Right ventricle myocardium superior (tissue), 1 donor: ENCODE measurements at places on chromosomes 3 and 15. TPM values are rescaled to one million over a fixed set of nuclear protein-coding genes. Genes with fewer than 3 reads are reported as not detected.

LRRN1 gene
- total RNA-seq, result 0.05 TPM

APOD gene
- 322 TPM for total RNA-seq

DLL4 gene
- 10.7 TPM for total RNA-seq

MST1R gene
- total RNA-seq, result 1.5 TPM

ERICH6 gene
- not detected for total RNA-seq

SLC24A5 gene
- not detected for total RNA-seq

C3orf85 gene
- total RNA-seq, result not detected

ACAN gene
- 0.13 TPM for total RNA-seq

CRYGS gene
- 1.1 TPM for total RNA-seq

GATM gene
- total RNA-seq, result 35.6 TPM

RASA2 gene
- 3.5 TPM for total RNA-seq

DZIP1L gene
- 4.1 TPM for total RNA-seq

C3orf70 gene
- total RNA-seq, result 1.5 TPM

PLS1 gene
- 1.9 TPM for total RNA-seq

ITIH4 gene
- total RNA-seq, result 1.3 TPM

CCDC12 gene
- total RNA-seq, result 29.2 TPM

NXPE3 gene
- total RNA-seq, result 45.5 TPM

ADAMTSL3 gene
- 10.5 TPM for total RNA-seq

DNA sequence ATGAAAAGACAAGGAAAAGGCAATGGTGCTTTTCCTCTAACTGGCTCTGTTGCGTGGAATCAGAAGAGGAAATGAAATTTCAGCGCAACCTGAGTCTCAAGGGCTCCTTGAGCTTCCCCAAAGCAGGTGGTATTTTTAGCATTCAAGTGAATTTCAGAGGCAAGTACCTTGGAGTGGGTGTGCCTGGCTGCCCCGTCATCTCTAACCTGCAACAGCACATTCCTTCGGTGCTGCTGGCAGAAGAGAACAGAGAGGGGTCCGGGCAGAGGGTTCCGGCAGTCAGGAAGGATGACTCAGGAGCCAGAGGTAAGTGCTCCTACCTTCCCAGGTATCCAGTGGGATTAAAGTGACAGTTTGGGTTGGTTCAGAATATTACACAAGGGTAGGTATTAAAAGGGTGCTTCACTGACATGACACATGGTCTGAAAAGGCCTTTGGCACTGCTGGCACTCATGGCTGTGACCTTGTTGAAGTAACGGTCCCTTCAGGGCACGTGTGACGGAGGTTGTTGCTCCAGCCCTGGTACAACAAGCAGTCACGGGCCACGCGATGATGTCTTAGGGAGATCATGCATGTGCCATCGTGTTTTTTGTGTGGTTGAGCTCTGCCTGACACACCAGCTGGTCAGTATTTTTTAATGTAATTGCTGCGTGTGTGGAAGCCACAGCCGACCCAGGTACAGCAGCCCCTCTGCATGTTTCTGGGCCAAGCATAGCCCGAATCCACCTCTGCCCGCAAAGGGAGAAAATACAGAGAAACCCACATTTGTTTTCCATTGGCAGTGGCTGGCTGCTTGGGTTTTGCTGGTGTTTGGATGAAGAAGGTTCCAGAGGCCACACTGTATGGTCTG, 75.7 kb downstream of the LRRK1 start:
- no peak for DNase-seq

GRCh38 chr3:132164469-132165092, 129.8 kb upstream of the CPNE4 start:
- no peak for DNase-seq

GRCh38 chr15:75823860-75824613, 19.2 kb upstream of the UBE2Q2 start:
- no peak for DNase-seq

GRCh38 chr15:29131840-29132420, 137.7 kb downstream of the NSMCE3 start:
- DNase-seq, result peak; percentile 34

DNA sequence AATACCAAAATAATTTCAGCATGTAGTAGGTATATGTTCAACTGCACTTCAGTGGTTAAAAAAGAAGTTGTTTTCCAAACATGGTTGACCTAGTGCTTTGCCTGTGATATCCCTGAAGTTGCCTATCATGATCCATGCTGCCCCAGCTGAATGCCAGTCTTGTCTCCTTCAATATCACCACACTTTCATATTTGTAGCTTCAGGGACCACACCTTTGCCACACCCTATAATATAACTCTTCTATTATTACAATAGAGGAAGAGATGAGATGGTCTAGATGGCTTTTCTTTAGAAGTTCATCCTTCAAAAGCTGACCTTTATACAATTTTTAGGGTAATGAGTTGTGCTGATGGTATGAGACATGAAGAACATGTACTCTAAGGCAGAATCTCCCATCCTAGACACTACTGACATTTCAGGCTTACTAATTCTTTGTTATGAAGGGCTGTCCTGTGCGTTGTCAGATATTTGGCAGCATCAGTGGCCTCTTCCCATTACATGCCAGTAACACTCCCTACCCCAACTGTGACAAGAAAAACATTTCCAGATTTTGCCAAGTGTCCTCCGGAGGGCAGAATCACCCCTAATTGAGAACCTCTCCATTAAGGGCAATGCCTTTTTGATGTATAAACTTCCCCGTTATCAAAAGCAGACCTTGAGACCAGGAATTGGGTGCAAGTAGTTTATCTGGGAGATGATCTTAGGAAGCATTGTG, 76.2 kb upstream of the PLCL2 start:
- DNase-seq, result no peak

DNA sequence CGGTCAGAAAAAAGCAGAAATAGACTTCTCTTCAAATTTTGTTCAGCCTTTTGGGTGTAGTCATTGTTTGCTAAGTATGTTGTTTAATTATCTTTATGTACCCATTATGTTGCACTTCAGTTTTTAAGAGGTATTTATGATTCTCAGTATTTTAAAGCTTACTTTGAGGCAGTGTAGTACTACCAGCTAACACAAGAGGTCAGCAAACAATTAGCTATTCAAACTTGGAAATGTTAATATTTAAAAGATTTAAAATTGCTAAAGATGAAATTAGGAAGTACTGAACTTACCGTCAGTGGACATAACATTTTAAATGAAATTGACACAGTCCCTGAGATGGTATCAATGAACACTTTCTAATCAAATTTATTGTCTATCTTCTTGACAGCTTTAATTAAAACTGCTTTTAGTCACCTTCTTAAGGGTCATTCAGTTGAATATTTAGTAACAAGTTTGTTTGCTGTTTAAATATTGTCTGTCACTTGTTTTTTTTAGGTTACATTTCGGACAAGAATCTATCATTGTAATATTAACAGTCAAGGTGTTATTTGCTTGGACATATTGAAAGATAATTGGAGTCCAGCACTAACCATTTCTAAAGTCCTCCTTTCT, 28.1 kb downstream of the NKIRAS1 start:
- DNase-seq, result no peak

GRCh38 chr3:155556531-155556930, 188.3 kb downstream of the PLCH1 start:
- no peak for DNase-seq

GRCh38 chr15:73442968-73443367, at the start of gene REC114:
REC114 (plus strand) TSS chr15:73443164; CDS start chr15:73443186, 22 bp downstream.
- no peak for DNase-seq

- no peak for DNase-seq
Observed at GRCh38 chr15:68085052-68085451, 30.9 kb downstream of the PIAS1 start.

GRCh38 chr15:69888406-69888805, 209.3 kb downstream of the TLE3 start:
- DNase-seq, result no peak

GRCh38 chr3:79926522-79926921, 158.7 kb upstream of the ROBO1 start:
- no peak for DNase-seq

DNA sequence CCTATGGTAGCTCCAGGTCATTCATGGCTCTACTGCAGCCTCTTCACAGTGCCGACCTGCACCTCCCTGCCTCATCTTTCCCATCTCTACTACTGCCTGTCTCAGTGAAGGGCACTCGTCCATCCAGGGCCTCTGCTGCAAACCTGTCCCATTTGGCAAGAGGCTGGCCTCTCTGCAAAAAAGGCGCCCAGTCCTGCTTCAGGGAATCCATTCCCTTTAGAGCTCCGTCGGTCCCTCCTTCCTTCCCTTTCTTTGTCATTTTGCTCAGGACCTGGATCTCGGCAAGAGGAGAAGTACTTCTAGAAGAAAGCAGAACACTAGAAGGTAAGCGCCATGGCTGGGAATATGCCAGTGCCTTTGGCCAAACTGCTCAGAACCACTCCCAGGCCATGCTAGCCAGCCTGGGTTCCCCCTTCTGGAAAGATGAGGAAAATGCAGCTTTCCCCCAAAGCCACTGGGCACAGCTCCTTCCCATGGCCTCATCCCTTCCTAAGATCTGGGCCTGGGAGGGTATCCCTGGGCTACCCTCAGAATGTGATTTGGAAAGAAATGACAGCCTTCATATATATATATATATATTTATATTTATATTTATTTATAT, 6.4 kb upstream of the ISL2 start:
- peak; percentile 67 for DNase-seq

DNA sequence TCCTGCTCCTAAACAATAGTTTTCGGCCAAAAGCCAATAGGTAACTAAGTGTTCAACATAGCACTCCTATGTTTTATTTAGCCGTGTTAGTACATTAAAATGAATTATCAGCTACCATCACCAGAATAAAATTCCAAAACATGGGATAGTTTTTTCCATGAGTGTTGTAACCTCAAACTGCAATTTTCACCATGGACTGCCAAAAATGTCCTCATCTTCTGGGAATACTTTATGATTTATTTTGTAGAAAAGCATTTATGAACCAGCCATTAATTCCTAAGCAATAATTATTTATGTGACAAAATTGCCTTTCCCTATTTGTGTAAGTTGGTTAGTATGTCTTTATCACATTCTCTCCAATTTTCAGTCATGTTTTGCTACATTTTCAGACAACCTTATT, 438.1 kb downstream of the NAALADL2 start:
- no peak for DNase-seq

GRCh38 chr15:98935736-98936135, 71.9 kb downstream of the PGPEP1L start:
- DNase-seq, result no peak

GRCh38 chr15:91894606-91895005, 41.1 kb downstream of the SLCO3A1 start:
- DNase-seq, result no peak

GRCh38 chr3:45183872-45184262, 37.7 kb upstream of the CDCP1 start:
- no peak for DNase-seq

GRCh38 chr3:13041113-13041776, 32.0 kb downstream of the IQSEC1 start:
- DNase-seq, result no peak

GRCh38 chr15:70269991-70270751, 172.5 kb upstream of the TLE3 start:
- DNase-seq, result peak; percentile 61

DNA sequence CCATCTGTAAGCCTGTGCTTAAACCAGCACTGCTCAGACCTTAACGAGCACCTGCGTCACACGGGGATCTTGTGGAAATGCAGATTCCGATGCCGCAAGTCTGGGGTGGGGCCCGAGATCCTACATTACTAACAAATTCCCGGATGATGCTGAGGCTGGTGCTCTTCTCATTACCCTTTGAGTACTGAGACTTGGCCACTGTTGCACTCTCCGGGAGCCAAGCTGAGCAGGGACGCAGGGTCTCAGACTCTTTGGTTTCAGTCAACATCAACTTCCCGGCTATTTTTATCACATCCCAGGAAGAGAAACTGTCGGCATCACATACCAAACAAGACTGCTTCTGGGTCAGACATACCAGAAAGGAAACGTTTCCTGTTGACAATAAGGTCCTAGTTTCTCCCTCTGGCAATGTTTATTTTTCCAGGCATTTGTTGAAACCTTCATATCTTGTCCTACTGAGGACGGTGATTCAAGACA, 276.6 kb downstream of the SHQ1 start:
- DNase-seq, result no peak

DNA sequence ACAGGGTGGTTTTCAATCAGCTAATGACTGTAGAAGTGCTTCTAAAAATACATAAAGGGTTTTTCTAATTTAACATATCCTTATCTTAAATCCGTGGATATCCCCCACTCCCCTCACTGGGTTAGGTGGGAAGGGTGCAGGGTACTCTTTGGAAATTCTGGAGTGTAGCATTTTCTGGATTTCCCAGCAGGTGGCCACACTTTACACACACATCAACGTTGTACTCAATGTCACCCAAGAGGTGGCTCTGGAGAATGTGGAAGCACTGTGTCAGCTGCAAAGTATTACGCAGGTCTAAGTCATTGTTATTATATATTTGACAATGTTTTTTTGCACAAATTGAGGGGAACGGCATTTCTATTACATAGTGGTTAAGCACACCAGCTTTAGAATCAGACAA, 168.8 kb downstream of the CHDH start:
- no peak for DNase-seq

DNA sequence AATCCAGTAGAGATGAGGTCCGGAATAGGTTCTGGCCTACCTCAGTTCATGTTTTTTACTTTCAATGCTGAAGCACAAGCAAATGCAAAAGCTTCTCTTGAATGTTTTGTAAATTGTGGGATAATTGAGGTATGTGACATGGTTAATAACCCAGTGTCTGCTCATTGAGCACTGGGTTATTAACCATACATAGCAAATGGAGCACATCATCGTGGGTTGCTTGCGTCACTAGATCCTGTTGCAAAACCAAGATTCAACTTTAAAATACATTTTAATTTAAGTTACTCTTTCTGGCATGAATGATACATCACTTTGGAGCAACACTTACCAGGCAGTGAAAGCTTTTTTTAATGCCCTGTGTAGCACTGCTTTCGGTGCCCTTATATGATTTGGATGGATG, 165.6 kb downstream of the IGF1R start:
- no peak for DNase-seq

- no peak for DNase-seq
Observed at GRCh38 chr3:99666201-99666600, 27.8 kb downstream of the COL8A1 start.

GRCh38 chr3:168618827-168619470, 523.2 kb upstream of the GOLIM4 start:
- no peak for DNase-seq

GRCh38 chr15:83732196-83732595, 78.3 kb downstream of the ADAMTSL3 start:
- DNase-seq, result no peak

- DNase-seq, result no peak
Observed at GRCh38 chr3:4806535-4807108, 172.6 kb upstream of the BHLHE40 start.

GRCh38 chr3:187802203-187802927, 57.1 kb upstream of the BCL6 start:
- DNase-seq, result no peak
